ENCODE measurements at places on chromosomes 1 and 21.

DNA sequence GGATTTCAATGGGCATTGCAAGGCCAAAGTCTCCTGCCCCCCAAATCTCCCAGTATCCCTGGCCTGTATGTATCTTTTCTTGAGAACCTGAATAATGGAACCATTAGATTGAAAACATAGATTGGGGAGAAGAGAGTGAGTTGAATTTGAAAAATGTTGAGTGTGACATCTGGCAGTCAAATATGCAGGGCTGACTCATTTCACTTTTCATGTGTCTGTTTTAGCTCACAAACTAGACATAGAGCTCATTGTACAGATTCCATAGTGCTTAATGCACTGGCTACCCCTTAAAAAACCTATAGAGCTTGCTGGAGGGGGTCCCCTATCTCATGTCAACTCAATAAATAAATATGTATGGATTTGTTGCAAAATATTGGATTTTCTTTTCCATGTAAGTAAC, 30.8 kb downstream of the DDR2 start:
- no peak for DNase-seq

GRCh38 chr1:87462894-87463293, 134.2 kb downstream of the LMO4 start:
- no peak for DNase-seq

- no peak for DNase-seq
Measured at GRCh38 chr1:207654320-207654719, 9.4 kb downstream of the CR1L start.

GRCh38 chr1:183237046-183237445, 51.0 kb downstream of the LAMC2 start:
- no peak for DNase-seq

DNA sequence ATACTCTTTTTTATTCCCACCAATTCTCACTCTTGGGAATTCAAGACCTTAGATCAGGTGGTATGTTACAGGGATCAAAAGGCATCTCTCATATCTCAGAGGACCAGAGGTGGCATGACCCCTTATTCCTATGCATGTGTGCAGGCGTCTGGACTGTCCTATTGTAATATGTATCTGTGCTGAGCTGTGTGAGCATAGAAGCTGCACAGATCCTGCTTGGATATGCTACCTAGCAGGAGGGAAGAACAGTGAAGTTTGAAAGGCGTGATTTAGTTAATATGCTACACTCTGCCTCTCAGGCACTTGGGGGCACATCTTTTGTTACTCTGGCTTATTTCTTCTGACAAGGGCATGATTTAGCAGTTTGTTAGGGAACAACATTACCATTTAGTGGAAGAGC, 86.7 kb upstream of the ZRANB2 start:
- no peak for DNase-seq

DNA sequence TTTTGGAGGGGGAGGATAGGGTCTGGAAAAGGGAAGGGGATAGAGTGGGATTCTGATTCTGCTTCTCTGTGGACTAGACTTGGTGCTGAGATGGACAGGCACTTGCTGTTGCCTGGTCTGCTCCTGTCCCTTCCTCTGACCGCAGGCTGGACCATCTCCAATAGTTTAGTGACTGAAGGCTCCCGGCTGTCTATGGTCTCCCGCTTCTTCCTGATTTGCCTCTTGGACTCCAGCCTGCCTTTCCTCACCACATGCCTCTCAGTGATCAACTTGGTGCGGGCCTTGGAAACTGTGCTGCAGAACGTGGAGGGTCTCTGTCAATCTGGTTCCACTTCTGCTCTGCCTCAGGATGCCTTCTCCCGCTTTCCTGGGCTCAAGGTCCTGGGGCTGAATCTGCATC, 6.3 kb upstream of the ZSCAN20 start:
- DNase-seq, result no peak

GRCh38 chr1:178961331-178961730, 64.4 kb upstream of the FAM20B start:
- no peak for DNase-seq

GRCh38 chr1:227707846-227708245, 27.3 kb downstream of the JMJD4 start:
- no peak for DNase-seq

DNA sequence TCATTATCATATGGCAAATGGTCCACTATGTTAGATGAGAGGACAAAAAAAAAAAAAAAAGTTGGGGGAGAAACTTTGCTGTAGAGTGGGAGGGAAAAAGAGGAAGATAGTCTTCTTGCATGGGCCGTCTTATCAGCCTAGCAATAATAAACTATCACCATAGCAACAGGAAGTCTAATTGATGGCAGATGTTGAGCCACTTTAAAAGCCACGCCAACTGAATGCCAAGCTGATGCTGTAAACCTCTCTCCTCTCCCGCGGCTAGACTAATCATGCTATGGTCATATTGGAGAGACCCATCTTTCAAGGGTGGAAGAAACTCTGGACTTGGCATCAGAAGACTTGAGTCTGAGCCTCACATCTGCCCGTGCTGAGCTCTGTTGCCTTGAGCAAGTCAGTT, 122.2 kb upstream of the HOOK1 start:
- no peak for DNase-seq

DNA sequence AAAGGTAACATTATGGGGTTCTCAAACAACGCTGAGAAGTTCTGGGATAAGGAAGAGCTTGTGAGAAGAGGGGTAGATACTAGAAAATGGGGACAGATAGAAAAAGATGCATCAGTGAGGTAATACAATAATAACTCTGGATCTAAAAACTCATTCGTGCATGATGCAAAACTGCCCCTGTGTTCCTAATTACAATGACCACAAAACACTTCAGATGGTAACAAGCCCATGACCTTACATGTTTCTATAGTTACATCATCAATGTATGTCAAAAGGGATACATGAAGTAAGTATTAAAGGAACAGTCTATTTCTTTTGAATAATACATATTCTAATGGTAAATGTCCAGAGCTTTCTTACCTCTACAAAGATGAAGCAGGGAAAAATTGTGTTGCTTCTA, 110.6 kb upstream of the PLPPR5 start:
- DNase-seq, result no peak

DNA sequence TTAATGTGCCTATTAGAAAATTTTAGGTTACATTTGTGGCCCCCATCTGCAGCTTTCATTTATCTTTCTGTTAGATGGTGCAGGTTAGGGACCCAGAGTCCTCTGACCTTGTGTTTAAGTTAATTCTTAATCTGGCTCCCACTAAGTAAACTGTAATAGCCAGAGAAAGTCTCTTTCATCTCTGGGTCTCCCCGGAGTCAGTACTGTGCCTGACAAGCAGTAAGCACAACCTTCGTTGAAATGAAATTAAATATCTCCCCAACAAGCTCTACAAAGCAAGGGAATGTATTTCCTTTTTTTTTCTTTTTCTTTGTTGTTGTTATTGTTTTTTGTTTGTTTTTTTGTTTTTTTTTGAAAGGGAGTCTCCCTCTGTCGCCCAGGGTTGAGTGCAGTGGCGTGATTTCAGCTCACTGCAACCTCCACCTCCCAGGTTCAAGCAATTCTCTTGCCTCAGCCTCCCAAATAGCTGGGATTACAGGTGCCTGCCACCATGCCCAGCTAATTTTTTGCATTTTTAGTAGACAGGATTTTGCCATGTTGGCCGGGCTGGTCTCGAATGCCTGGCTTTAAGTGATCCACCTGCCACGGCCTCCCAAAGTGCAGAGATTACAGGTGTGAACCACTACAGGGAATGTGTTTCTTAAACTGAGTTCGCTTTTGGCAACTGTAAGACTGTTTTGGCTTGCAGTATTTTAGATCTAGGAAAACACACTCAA, 81.6 kb downstream of the HHIPL2 start:
- no peak for DNase-seq

DNA sequence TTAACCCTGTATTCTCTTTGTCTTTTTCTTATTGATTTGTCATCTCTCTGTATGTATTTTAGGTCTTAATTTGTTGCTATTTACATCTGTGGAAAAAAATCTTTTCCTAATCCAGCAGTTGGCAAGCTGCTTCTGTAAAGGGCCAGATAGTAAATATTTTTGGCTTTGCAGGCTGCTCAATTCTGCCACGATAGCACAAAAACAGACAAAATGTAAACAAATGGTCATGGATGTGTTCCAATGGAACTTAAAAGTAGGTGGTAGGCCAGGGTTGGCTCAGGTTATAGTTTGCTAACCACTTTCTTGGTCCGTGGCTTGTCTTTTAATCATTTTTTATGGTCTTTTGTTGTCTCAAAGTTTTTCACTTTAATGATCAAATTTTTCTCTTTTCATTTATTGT, 371.8 kb downstream of the HHAT start:
- no peak for DNase-seq

DNA sequence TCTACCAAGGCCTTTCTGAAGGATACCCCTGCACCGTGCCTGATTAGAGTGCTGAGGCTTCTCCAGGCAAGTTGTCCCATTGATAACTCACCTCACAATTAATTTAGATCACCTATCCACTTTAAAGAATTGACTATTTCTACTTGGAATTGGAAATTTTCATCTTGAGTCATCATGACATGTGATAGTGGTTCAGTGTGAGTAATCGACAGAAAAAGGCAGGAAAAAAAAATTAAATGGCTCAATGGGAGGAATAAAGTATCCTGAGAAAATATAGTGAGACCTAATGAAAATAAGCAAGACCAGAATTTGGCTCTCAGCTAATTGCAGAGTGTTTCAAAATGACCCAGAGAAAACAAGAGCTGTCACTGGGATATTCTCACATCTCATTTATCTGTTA, 222.4 kb upstream of the C8B start:
- no peak for DNase-seq

DNA sequence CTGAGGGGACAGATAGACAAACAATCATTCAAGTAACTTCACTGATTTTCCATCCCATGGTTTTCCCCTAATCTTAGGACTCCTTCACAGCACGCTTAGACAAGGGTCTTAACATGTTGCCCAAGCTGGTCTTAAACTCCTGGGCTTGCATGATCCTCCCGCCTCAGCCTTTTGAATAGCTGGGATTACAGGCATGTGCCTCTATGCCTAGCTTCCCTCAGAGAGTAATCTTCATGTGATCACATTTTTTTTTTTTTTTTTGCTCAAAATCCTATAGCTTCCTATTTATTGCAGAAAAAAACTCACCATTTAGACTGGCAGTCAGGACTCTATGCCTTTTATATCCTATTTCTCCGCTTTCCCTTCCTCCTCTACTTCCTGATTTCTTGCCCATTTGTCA, 90.4 kb upstream of the DPH5 start:
- DNase-seq, result no peak

DNA sequence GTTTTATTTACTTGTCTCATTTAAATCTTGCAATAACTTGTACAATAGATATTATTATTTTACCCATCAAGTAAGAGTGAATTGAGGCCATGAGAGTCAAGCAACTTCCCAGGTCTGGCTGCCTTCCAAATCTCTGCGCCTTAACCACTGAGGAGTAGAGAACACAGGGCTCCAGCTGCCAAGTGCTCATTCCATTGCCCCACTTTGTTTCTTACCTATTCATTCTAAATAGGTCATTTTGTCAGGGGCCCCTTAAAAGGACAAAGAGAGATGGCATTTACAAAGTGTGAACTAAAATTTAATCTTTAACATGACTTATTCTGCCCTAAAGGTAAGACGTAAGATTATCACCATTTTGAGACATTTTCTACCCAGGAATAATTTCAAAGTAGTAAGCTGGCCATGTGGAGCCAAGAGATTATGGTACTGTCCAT, 3.5 kb downstream of the PPP1R15B start:
- no peak for DNase-seq

GRCh38 chr1:210647406-210648333, 319.0 kb downstream of the HHAT start:
- DNase-seq, result no peak

GRCh38 chr1:17953921-17954320, 153.7 kb upstream of the IGSF21 start:
- no peak for DNase-seq
